Activated T-helper 1 cell treated with anti-CD3 and anti-CD28 coated beads, Interleukin-12 subunit alpha, Interleukin-12 subunit beta, Interleukin-2, Interleukin-4 antibody, amounts not matched to agents 30 ng/mL and 10 ng/mL and 1 ng/mL, durations not matched to agents 14 hours and 24 hours and 36 hours (primary cell): ENCODE measurements at places on chromosomes 7 and 10.

GRCh38 chr7:72924386-72924732 is 536 bp upstream of the POM121 start:
- no peak for DNase-seq

DNA sequence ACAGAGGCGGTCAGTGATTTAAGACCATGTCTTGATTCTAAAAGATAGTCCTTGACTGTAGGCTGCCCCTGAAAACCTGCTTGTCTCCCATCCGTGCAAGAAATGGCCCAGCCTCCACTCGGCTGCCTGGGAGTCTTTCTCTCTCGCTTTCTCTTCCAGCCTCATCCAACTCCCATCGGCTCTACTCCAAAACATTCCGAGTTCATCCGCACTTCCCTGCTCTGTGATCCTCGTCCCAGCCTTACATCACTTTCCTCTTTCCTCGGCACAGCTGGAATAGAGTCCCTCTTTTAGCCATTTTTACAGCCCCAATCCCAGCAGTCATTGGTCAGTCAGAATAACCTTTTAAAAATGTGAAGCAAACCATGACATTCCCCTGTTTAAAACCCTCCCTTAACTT is 135.1 kb downstream of the TAX1BP1 start:
- no peak for DNase-seq

- no peak for DNase-seq
Observed at GRCh38 chr7:99644431-99644830, 27.7 kb downstream of the ZSCAN25 start.

- DNase-seq = no peak
Observed at GRCh38 chr10:73650537-73651331, 5.1 kb downstream of the SYNPO2L start.
